NCI-H1105 (cell line): ENCODE measurements at places on chromosomes 13 and 19.

- DNase-seq: no peak
These were observed 58.7 kb upstream of the NBEA start for GRCh38 chr13:34883396-34883795.

- DNase-seq: peak; percentile 49
These were observed 15.3 kb downstream of the CDX2 start for GRCh38 chr13:27953676-27954405.

DNA sequence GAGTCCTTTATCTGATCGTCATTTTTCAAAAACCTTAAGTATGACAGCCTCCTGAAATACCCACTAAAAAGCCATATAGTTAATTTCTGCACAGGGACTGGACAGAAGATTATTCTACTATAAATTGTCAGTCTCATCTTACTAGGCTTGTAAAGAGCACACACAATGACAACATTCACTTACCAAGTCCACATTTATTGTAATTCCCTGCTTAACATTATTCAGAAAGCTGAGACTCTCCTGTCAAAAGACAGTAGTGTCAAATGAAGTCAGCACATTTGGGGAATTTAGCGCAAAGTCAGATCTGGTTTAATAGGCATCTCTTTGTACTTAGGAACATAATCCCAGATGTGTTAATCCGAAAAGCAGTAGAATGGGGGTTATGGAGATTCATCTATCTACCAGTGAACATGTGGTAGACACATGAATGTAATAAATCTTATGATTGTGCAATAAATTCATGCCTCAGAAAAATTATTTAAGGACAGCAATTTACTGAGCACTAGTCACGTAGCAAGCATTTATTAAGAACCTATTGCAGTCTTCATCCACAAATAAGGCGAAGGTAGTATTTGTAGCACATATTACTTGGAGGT lies 224.6 kb upstream of the GPC6 start:
- DNase-seq: no peak

DNA sequence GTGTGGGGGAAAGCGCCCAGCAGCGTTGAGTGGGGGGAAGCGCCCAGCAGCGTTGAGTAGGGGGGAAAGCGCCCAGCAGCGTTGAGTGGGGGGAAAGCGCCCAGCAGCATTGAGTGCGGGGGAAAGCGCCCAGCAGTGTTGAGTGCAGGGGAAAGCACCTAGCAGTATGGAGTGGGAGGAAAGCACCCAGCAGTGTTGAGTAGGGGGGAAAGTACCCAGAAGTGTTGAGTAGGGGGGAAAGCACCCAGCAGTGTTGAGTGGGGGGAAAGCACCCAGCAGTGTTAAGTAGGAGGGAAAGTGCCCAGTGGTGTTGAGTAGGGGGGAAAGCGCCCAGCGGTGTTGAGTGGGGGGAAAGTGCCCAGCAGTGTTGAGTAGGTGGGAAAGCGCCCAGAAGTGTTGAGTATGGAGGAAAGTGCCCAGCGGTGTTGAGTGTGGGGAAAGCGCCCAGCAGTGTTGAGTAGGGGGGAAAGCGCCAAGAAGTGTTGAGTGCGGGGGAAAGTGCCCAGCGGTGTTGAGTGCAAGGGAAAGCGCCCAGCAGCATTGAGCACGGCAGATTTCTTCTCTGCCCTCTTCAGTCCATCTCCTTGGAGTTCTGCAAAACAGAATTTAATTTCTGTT lies 138.4 kb downstream of the ATP11A start:
- no peak for DNase-seq

GRCh38 chr19:30444253-30444671 lies 72.1 kb downstream of the ZNF536 start:
- no peak for DNase-seq

- DNase-seq: no peak
These were observed 44.0 kb upstream of the KPNA3 start for GRCh38 chr13:49836516-49836915.

GRCh38 chr13:29721766-29722165 lies 126.3 kb upstream of the SLC7A1 start:
- no peak for DNase-seq

DNA sequence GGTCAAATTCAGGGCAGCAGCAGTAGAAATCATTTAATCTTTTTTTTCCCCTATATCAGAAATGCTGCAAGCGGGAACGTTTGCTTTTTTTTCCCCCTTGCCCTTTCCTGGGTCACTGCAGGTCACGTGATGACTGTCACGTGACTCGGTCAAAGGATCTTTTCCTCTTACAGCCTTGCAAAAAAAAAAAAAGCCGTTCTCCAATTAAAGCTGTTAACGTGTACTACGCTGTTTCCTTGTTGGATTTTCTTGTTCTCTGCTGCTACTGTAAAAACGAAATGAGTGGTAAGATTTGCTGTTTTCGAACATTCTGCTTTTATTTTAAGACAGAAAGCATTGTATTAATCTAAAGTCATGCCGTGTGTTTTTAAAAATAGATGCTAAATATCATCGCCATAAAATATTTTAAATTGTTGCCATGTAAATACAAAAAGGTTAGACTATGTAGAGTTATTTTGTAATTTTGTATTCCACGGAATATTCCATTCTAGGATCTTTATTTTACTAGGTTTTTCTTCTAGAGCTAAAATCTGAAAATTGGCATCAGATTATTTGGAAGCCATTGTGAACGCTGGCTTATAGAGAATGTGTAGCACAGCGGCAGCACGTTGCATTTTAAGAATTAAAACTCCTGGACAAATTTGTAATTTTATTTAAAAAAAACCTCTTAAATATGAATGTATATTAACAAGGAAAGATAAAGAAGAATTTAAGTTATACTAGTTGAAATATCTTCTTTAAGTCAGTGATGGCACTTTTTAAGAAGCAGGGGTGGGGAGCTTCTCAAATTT lies 109.8 kb upstream of the MLNR start:
- DNase-seq: peak; percentile 82

DNA sequence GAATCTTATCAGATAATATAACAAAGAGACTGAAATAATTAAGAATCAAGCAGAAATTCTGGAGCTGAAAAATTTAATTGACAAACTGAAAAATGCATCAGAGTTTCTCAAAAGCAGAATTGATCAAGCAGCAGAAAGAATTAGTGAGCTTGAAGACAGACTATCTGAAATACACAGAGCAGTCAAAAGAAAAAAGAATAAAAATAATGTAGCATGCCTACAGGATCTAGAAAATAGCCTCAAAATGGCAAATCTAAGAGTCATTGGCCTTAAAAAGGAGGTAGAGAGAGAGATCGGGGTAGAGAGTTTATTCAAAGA lies 39.2 kb downstream of the CAB39L start:
- DNase-seq: no peak

- no peak for DNase-seq
These were observed 1.5 kb upstream of the BAX start for GRCh38 chr19:48953141-48953540.

GRCh38 chr13:41386211-41386610 lies 71.1 kb upstream of the RGCC start:
- no peak for DNase-seq

DNA sequence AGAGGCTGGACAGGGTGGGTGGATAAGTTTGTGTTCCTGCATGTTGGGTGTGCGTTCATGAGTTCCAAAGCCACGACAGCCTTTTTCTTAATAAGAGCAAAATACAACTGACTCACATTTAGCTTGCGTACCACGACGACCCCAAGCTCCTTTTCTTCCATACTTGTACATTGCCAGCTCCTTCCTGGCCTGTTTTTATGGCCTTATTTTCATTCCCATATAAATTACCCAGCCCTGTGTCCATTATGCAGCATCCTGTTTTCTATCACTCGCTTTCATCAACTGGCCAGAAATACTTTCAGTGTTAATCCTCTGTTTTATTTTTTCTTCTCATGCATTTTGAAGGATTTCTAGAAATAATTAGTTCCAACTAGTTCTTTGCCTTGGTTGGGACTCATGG lies 499.1 kb downstream of the FOXO1 start:
- no peak for DNase-seq

GRCh38 chr13:93045836-93046235 lies 180.8 kb upstream of the GPC6 start:
- no peak for DNase-seq

DNA sequence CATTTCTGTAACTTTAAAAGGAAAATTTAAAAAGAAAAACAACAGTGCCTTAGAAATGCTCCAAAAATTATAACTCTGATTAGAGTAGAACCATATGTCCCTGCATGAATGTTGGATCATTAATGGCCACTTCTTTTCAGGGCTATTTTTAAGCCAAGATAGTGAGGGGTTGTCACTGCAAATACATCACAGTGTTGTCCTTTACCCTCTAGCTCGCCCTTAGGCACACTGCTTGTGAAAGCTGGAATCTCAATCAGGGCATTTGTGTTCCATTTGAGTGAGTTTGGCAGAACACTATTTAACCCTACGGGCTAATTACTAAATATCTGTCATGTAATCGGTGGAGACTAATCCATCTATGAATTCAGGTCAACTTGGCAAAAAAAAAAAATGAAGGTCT lies 212.2 kb downstream of the NHLRC3 start:
- no peak for DNase-seq

GRCh38 chr19:54670576-54671357 lies 8.0 kb downstream of the LILRB4 start:
- no peak for DNase-seq

- no peak for DNase-seq
These were observed 34.4 kb upstream of the NANOS3 start for GRCh38 chr19:13842291-13843103.

DNA sequence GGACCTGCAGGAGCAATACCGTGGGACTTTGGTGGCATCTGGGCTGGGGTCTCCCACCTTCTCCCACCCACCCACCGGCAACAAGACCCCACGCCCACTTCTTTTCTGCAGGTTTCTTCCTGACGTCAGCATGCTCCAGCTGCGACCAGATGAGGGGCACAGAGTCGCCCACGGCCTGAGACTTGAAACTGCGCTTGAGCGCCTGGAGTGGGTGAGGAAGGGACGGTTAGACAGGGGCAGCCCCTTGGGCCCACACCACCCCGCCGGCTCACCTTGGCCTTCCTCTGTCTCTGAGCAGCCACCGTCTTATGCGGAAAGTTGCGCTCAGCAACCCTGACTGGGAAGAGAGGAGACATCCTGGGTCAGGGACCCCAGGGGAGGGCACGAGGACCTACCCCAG lies 2.2 kb downstream of the GARIN5B start:
- no peak for DNase-seq

- no peak for DNase-seq
These were observed 97.2 kb downstream of the SUCLA2 start for GRCh38 chr13:47903836-47904235.

DNA sequence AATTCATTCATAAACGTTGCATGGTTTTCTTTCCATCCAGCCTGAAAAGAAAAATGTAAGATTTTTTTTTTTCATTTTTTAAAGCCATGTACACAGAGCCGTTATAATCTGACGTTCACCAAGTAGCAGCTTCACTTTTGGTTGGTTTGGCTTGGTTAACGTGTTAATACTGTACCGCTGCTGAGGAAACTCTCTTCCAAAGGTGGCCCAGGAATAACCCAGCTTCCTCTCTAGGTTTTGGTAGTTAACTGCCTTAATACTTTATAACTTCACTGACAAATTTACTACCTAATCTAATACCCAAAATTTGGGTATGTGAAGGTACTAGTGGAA lies 1.7 kb downstream of the INTS6 start:
- no peak for DNase-seq

DNA sequence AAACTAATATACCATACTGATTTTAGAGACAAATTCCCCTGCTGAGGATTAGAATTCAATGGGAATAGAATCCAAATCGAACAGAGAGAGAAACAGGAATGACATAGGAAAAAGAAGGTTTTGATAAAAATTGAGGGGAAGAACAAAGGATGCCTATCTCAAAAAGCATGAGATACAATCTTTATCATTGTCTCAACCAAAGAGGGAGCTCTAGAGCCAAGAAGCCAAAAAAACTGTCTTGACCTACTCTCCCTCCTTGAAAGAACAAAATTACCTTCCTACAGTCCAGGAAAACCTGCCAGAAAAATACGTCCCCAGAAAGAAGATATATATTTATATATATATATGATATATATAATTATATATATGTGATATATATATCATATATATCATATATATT lies 39.2 kb upstream of the MIR17HG start:
- DNase-seq: no peak

- no peak for DNase-seq
These were observed 444.6 kb upstream of the SGCG start for GRCh38 chr13:22736084-22736767.

GRCh38 chr13:103794526-103794925 lies 728.3 kb upstream of the SLC10A2 start:
- no peak for DNase-seq

DNA sequence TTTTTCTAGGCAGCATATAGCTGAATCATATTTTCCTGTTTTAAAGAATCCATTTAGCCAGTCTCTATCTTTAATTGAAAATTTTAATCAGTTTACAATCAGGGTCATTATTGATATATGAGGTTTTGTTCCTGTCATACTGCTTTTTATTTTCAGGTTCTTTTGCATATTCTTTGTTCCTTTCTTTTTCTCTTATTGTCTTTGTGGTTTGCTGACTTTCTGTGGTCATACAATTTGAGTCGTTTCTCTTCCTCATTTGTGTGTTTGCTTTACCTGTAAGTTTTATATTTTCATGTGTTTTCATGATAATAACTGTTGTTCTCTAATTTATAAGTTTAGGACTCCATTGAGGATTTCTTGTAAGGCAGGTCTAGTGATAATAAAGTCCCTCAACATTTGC lies 812.6 kb downstream of the DACH1 start:
- no peak for DNase-seq

- no peak for DNase-seq
These were observed 13.4 kb upstream of the TUBGCP3 start for GRCh38 chr13:112601371-112601770.

- DNase-seq: no peak
These were observed 1041.7 kb upstream of the MIR17HG start for GRCh38 chr13:90305796-90306195.

DNA sequence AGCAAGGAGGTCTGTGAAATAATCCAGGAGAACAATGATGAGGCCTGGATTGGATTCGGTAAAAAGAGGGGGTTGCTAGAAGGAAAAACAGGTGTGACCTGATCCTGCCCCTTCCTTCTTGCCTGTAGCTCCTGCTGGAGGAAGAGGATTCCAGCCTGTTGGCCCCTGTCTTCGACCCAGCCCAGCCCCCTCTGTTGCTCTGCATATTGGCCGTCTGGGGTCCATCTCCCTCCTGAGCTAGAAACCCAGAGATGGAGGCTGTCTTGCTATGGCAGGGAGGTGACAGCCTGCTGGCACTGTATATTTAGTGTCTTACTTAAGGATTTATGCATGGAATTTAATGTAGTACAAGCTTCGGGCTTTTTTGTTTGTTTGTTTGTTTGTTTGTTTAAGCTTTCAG lies 6.6 kb downstream of the DMRTC2 start:
- DNase-seq: no peak

- no peak for DNase-seq
These were observed 465.3 kb downstream of the COG6 start for GRCh38 chr13:40120781-40121180.

DNA sequence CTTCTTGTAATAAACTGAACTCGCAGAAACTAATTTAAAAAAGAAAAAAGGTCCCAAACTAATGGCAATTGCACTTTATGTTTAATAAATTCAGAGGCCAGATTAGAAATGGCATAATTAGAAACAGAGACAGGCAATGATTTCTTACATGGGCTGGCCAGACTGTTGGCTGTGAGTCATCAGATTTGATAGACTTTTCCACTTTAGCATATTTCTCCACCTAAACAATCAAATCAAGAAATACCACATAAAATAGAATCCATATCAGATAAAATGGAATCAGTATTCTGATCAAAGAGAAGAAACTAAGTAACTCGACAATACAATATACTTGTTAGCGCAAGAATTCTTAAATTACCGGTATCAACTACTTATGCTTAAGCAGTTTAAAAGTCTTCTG lies 29.0 kb downstream of the EXOSC8 start:
- no peak for DNase-seq
